ENCODE measurements at places on chromosomes 5 and 9. TPM values are rescaled to one million over a fixed set of nuclear protein-coding genes. Genes with fewer than 3 reads are reported as not detected.

DNA sequence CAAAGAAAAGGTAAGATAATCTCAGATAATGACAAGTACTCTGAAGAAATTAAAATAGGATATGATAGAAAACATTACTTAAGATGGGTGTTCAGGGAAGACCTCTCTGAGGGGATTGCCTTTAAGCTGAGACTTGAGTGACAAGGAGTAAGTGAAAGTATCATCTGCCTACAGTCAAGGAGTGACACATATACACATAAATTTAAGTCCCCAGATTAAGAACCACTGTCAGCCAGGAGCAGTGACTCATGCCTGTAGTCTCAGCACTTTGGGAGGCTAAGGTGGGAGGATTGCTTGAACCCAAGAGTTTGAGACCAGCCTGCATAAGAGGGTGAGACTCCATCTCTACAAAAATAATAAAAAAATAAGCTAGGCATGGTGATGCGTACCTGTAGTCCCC lies 19.7 kb upstream of the ANKHD1 start:
- H3K36me3 ChIP-seq, result no peaks in the 10 kb centered on the region
- H3K4me1 ChIP-seq, result no peaks in the 10 kb centered on the region
- H3K27me3 ChIP-seq, result no peaks in the 10 kb centered on the region
- H3K4me3 ChIP-seq, result no peak overlapping the region

DNA sequence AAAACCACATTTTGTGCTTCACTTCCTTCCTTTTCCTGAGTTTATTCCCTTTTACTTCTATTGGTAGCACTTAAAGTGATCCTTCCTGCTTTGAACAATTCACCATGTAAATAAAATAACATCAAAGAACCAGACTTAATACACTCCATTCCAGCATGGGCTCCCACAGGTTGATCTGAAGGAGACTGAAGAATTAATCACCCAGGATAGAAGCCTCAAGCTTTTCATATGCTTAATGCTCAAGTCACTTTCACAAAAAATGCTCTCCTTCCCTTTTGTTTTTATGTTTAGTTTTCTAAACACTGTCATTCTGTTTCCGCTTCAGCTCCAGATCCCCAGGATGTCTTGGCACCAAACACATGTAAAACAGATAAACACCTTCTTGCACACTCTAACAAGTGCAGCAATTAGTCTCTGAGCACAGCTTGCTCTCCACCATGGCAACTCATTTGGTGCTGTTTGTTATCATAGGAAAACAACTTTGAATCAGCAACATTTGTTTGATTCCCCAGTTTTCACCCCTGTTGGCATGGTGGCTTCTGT lies 37.0 kb downstream of the DMRTA1 start:
- H3K27me3 ChIP-seq, result no peaks in the 10 kb centered on the region
- DNase-seq, result no peak
- H3K4me3 ChIP-seq, result no peak overlapping the region
- H3K4me1 ChIP-seq, result no peaks in the 10 kb centered on the region
- H3K36me3 ChIP-seq, result no peaks in the 10 kb centered on the region
- H3K27ac ChIP-seq, result no peak overlapping the region

The GABRA1 gene
- not detected for total RNA-seq

The FGFR4 gene
- total RNA-seq, result 3.0 TPM

The OSMR gene
- total RNA-seq, result not detected

GRCh38 chr5:105350486-105351140 lies 1788.0 kb upstream of the NUDT12 start:
- no peaks in the 10 kb centered on the region for H3K36me3 ChIP-seq
- H3K4me3 ChIP-seq, result no peak overlapping the region
- no peak overlapping the region for H3K27ac ChIP-seq
- H3K4me1 ChIP-seq, result no peaks in the 10 kb centered on the region

The IGFBPL1 gene
- not detected for total RNA-seq

The NPR3 gene
- 0.06 TPM for total RNA-seq

GRCh38 chr5:171484460-171484899 lies 65.0 kb downstream of the FGF18 start:
- H3K4me3 ChIP-seq, result no peak overlapping the region
- H3K27me3 ChIP-seq, result no peaks in the 10 kb centered on the region
- peaks cover 4% of the 10 kb centered on the region for H3K4me1 ChIP-seq

GRCh38 chr5:88727705-88728313 lies 155.2 kb downstream of the MEF2C start:
- no peaks in the 10 kb centered on the region for H3K27me3 ChIP-seq
- H3K4me3 ChIP-seq, result no peak overlapping the region
- no peak overlapping the region for H3K27ac ChIP-seq
- no peaks in the 10 kb centered on the region for H3K36me3 ChIP-seq
- DNase-seq, result peak; percentile 10

The PRSS3 gene
- not detected for total RNA-seq

- H3K4me3 ChIP-seq, result no peak overlapping the region
- no peak overlapping the region for H3K27ac ChIP-seq
- no peaks in the 10 kb centered on the region for H3K36me3 ChIP-seq
- no peak for DNase-seq
These were observed 1676.7 kb upstream of the CDH9 start for GRCh38 chr5:28714907-28715698.

GRCh38 chr5:179343719-179344430 lies 1.4 kb downstream of the ADAMTS2 start:
- H3K4me3 ChIP-seq, result no peak overlapping the region
- no peaks in the 10 kb centered on the region for H3K4me1 ChIP-seq
- peaks cover 10% of the 10 kb centered on the region for H3K27me3 ChIP-seq
- no peak for DNase-seq

DNA sequence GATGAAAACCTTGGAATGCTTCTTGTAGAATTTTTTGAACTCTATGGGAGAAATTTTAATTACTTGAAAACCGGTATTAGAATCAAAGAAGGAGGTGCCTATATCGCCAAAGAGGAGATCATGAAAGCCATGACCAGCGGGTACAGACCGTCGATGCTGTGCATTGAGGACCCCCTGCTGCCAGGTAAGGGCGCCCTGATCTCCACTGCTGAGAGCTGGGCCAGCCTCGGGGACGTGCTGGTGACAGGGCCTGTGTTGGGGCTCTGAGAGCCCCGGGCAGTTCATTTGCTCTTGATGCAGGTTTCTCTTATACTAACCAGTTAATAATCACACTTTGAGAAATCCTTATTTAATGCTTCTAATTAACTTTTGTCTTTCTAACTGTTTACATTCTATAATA lies 33.0 kb downstream of the TENT4A start:
- H3K27me3 ChIP-seq, result no peaks in the 10 kb centered on the region
- H3K36me3 ChIP-seq, result peaks cover 62% of the 10 kb centered on the region
- no peak overlapping the region for H3K4me3 ChIP-seq
- H3K27ac ChIP-seq, result no peak overlapping the region
- DNase-seq, result no peak
- H3K4me1 ChIP-seq, result no peaks in the 10 kb centered on the region

DNA sequence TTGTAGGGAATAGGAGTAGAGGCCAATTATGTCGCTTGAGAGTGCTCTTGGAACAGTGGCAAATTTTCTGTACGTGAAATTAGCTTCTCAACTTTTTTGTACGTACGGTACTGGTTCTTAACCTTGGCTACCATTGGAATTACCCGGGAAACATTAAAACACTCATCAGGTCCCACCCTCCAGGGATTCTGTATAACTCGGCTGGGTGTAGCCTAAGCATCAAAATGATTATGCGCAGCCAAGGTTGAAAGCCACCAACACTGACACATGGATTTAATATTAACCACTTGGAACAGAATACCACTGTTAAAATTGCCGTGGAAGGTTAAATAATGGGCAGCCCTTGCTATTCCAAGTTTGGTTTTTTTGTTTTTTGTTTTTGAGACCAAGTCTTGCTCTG lies 17.4 kb downstream of the DNAJA1 start:
- peaks cover 8% of the 10 kb centered on the region for H3K4me1 ChIP-seq
- no peaks in the 10 kb centered on the region for H3K27me3 ChIP-seq
- no peak overlapping the region for H3K4me3 ChIP-seq
- H3K27ac ChIP-seq, result no peak overlapping the region
- DNase-seq, result no peak
- peaks cover 13% of the 10 kb centered on the region for H3K36me3 ChIP-seq

The ERGIC1 gene
- total RNA-seq, result 45.8 TPM

Measured in CD4-positive, alpha-beta memory T cell (primary cell).